Epithelial cell of proximal tubule (primary cell): ENCODE measurements at places on chromosomes 5 and 9. TPM values are rescaled to one million over a fixed set of nuclear protein-coding genes. Genes with fewer than 3 reads are reported as not detected.

IARS1 gene
- 98.2 and 185 TPM in 2 replicates for total RNA-seq

C5orf52 gene
- total RNA-seq: not detected in 2 replicates

DNA sequence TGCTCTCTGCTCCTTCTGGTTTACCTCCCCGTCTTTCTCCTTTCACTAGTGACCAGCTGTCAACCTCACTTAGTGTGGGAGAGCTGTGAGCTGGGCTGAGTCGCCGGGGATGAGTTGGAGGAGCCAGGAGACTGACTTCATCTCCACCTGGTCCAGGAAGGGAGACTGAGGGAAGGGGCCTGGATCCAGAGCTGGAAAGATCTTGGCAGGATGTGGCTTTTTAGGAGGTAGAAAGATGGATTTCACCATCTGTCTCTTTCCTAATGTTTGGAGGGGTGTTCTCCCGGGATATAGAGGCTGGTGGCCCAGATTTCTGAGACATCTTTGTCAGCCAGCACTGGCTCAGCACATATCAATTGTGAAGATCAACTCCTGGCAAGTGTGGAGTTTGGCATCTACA is 37.1 kb upstream of the TNC start:
- no peak for DNase-seq

DNA sequence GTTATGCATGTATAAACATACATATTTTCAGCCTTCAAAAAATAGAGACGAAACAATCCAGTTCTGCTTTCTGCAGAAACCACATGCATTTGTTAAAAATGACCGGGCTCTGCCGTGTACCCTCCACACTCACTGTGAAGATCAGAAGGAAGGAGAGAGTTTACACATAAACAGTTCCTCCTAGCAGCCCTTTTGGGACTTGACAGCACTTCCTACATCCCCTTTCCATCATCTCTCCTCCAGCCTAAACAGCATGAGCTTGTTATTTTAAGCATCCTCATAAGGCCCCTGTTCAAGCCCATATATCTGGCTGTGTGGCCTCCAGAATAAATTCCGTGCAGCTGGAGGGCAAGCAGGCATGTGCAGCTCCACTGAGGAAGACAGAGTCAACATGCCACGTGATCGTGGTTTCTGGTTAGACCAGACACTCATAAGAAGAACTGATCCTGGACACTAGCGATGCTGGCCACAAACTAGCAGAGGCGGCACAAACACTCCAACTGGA is 42.2 kb downstream of the NIPAL4 start:
- no peak for DNase-seq
